CD8-positive, alpha-beta T cell (primary cell): ENCODE measurements at places on chromosomes 1 and 21.

GRCh38 chr21:29613877-29614276 is 315.2 kb downstream of the BACH1 start:
- DNase-seq, result no peak

GRCh38 chr1:236688705-236689104 is 2.4 kb downstream of the ACTN2 start:
- no peak for DNase-seq

DNA sequence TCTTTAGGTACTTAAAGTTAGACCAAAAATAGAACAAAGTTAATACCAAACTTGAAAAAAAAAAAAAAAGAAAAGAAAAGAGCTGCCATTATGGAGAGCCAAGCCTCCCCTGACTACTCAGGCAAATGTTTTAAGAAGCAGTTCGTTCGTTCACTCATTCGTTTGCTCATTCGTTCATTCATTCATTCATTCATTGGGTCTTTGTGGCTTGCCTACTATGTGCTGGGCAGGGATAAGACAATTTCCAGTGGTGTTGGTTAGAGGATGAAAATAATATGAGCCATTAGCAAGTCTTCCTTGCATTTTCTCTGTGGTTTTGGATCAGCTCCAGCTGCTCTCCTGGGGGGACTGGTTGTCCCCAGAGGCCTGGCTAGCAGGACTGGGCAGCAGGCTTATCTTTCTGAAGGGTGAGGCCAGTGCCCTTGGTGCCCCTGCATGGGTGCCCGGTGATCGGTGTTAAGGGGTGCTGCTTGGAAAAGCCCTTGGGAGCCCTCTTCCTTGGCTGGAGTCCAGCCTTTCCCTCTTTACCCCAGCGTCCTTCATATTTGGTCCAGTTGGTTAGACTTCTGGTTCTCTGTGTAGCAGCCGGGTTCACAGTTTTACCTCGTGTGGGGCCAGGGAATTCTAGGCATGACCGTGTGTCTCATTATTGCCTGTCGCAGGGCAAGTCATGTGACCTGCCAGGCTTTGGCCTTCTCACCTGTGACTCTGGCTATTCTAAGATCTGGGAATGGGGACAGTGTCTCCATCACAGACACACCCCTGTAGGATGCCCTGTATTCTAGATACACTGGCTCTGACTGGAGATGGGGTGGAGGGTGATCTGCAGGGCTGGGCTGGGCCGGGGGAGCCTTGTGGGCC is 32.8 kb downstream of the LHX4 start:
- DNase-seq, result no peak

DNA sequence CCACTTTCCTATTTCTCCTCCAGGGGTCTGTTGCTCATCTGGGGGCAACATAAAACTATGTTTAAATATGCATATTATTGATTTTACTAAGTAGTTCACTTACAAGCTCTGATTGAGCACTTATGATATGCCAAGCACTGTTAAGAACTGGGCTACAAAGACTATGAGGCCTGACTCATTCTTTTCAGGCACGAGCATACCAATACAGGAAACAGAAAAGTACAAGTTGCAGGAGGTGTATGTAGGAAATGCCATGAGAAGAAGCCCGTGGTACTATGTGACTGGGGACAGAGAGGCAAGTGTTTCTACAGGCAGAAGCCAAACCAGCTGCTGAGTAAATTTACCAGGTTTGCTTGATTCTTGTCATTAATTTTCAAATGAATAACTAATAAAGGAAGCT is 120.4 kb upstream of the PTGFR start:
- no peak for DNase-seq

GRCh38 chr1:167543199-167543990 is 10.2 kb downstream of the CREG1 start:
- DNase-seq, result no peak

DNA sequence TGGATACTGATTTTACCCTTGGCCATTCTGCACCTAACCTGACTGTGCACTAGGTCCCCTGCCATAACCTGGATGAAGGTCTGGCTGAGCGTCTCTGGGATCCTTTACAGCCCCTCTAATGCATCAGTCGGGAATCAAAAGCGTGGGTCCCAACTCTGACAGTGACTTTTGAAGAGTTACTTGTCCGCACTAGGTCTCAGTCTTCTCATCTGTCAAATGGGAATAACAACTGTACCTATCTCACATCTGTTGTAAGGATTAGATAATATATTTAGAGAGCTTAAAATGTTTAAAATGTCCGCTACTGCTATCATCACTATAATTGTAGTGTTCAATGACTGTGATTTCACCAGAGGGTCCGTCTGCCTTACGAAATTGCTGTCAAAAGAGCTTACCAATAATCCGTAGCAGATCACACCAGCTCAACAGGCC is 746 bp downstream of the TADA1 start:
- DNase-seq, result peak; percentile 8

DNA sequence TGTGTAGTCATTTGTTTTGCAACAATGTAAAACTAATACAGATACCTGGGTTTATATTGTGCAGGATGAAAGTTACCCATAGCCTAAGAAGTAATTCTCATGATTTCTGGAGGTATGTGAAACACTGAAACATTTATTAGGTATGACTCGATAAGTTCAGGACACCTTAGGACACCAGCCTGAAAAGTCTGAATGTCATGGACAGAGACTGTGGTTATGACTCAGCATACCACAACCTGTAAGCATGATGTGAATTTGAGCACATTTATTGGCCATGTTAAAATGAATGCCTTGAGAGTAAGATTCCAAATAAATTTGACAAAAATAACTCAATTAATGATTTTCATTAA is 1471.7 kb upstream of the B3GALT2 start:
- no peak for DNase-seq

GRCh38 chr1:151565502-151566189 is 25.5 kb downstream of the TUFT1 start:
- DNase-seq, result no peak

DNA sequence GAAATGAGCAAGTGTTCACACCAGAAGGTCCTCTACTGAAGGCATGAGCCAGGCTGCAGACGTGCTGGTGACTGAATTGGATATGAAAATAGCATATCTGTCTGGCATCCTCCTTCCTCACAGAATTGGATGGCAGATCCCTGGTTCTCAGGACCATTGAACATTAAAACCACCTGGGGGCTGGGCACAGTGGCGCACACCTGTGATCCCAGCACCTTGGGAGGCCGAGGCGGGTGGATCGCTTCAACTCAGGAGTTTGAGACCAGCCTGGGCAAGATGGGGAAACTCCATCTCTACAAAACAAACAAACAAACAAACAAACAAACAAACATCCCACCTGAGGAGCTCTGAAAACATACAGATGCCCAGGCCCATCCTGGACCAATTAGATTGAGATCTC is 23.4 kb downstream of the TEX35 start:
- no peak for DNase-seq

DNA sequence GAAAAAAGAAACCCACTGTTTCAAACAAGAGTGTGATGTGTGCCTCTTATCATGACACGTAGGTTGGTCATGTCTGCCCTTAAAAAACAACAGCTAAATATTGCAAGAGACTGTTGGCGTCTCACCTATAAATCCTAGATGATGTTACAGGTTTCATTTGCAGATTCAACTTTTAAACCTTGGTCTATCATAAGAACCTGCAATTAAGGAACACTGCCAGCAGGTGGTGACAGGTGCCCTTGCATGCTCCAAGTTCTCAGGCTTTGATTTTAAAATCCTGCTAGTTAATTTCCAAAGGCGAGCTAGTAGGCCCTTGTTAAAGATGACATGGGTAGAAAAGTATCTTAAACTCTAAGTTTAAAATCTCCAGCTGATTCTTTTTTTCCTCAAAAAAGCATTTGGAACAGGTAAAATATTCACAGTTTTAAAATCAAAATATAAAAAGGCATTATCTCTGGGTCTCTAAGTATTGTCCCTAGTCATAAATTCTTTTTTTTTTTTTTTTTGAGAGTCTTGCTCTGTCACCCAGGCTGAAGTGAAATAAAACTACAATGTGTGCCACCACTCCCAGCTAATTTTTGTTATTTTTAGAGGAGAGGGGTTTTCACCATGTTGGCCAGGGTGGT is 39.1 kb downstream of the CLSTN1 start:
- DNase-seq, result peak; percentile 84

GRCh38 chr1:154579374-154579773 is 11.8 kb downstream of the CHRNB2 start:
- no peak for DNase-seq

- no peak for DNase-seq
These were observed 773 bp downstream of the CNST start for GRCh38 chr1:246566813-246567645.

GRCh38 chr1:41475859-41476567 is 8.5 kb downstream of the EDN2 start:
- no peak for DNase-seq

- no peak for DNase-seq
These were observed 341.5 kb downstream of the KCNH1 start for GRCh38 chr1:210792250-210793102.

DNA sequence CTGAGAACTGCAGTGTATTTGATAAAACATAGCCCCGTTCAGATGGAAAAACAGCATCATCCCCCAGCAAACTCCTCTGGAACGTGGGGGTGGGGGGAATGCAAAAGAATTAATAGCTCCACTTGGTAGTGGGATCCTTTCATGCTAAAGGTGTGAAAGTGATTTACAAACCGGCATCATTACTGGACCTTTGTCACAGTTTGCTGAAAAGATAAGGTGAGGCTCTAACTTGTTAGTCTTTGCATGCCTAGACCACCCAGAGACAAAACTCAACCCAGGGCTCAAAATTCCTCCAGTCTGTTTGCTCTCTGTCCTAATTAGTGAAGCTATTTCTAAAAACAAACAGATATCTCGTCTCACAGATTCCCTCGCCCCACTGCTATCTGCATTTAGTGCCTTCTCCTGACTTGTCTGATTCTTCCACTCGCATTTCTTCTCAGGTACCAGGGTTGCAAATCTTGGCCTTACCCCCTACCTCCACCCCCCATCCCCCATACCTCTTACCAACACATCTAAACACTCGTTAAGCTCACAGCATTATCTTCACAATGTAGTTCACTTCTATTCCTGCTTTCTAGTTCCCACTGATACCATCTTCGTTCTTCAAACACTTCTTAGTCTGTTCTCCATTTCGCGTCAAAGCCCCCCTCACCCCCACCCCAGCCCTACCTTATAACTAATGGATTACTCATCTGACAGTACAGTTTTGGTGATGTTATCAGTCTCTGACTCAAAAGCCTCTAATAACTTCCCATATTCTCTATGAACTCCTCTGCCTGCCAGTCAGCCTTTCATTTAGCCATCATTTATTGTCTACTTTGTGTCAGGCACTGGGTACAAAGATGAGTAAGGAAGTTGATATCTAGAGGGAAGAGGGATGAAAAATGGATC is 11.8 kb downstream of the IER5 start:
- DNase-seq, result no peak

- DNase-seq, result no peak
These were observed 26.9 kb downstream of the LBR start for GRCh38 chr1:225400968-225401367.

- DNase-seq, result no peak
These were observed 17.1 kb downstream of the TNFRSF8 start for GRCh38 chr1:12080156-12080555.

DNA sequence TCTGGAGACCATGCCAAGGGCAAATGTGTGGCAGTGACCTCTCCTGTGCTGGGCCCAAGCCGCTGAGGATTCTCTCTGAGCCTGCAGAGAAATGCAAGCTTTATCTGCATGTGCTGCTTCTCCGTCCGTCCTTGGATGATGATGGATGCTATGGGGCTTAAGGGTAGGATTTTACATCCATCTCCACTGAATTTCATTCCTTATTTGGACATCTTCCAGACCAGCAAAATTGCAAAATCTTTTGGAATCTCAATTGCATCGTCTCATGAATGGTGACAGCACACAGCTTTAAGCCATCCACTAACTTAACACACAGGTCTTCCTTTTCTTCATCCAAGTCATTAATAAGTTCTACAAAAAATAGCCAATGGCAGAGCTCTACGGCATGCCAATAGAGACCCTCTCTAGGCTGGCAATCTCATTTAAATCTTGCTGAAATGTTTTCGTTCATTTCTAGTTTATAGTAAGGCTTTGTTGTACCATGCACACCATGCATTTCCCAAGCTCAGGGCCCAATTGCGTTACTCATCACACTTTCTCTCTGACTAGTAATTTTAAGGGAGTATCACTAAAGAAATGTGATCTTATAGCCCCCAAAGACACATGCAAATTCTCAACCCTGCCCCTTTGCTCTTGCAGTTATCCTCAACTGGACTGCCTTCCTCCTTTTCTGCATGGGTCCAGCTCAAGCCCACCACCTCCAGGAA is 11.1 kb downstream of the BATF3 start:
- no peak for DNase-seq

DNA sequence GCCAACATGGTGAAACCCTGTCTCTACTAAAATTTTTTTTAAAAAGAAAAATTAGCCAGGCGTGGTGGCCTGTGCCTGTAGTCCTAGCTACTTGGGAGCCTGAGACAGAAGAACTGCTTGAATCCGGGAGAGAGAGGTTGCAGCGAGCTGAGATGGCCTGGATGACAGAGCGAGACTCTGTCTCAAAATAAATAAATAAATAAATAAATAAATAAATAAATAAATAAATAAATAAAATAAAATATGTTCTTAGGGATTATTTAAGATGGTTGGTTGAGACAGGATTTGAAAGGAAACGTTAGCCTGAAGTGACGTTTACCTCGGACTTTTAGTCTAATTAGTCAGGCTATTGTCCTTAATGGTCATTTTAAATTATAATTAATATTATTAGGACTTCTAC is 88.5 kb upstream of the CHRM3 start:
- no peak for DNase-seq

DNA sequence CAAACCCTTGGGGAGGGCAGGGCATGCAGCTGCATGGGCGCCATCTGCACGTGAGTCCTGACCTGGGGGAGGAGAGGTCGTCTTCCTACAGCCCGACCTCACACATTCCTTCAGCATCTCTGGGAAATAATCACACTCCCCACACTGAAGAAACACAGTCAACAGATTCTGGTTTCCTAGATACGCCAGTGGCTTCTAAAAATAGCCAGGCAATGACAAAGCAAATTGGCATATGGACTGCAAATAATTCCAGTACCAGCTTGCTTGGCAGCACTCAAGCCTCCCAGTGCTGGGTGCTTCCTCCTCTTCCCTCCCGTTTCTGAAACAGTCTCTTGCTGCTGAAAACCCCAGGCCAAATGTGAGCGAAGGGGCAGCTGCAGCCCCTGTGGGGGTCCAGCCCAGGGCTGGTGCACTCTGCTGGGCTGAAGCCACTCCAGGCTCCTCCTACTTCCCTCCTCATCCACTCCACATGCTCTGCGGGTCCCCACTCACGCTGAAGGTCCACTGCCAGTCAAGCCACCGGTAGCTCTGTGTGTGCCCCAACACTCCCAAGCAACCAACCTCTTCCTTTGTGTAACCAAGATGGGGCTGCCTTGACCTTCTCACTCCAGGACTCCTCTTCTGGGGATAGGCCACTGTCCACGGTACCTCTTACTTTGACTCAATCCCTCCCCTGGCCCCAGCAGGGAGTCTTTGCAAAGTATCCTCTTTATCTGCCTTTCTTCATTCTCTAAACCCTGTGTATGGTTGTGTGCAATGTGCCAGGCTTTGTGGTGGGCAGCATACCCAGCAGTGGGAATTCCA is 69.0 kb downstream of the KCND3 start:
- DNase-seq, result no peak

- no peak for DNase-seq
These were observed 97.2 kb upstream of the DPYD start for GRCh38 chr1:98018074-98018473.
